ENCODE measurements at places on chromosomes 13 and 19. TPM values are rescaled to one million over a fixed set of nuclear protein-coding genes. Genes with fewer than 3 reads are reported as not detected.

- no peak overlapping the region for H3K4me3 ChIP-seq
- DNase-seq: no peak
- H3K36me3 ChIP-seq: no peaks in the 10 kb centered on the region
- no peak overlapping the region for H3K27ac ChIP-seq
Observed at GRCh38 chr13:74464670-74465069, 330.5 kb upstream of the KLF12 start.

DNA sequence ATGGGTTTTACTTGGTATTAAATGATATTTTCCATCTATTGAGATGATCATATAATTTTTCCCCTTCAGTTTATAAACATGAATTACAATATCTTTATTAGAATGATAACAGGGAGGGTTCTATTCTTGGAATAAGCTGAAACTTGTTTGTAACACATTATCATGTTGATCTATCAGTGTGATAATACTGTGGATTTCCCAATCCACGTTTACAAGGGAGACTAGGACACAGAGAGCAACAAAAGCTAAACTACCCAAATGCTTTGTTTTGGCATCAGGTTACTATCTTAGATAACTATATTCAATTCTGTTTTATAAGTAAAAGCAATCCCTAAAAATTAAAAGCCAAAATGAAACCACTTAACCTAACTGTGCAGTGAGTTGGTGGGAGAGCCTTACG is 92.5 kb downstream of the TUBGCP3 start:
- no peak for DNase-seq
- H3K27me3 ChIP-seq: no peaks in the 10 kb centered on the region
- no peak overlapping the region for H3K27ac ChIP-seq
- H3K4me1 ChIP-seq: no peaks in the 10 kb centered on the region
- H3K36me3 ChIP-seq: no peaks in the 10 kb centered on the region

- peak overlapping the region; percentile 84 for H3K4me3 ChIP-seq
- peak overlapping the region; percentile 99 for H3K27ac ChIP-seq
- no peaks in the 10 kb centered on the region for H3K4me1 ChIP-seq
- DNase-seq: peak; percentile 72
- no peaks in the 10 kb centered on the region for H3K36me3 ChIP-seq
Observed at GRCh38 chr13:31200637-31200971, 829 bp downstream of the B3GLCT start.

PVR gene
- 39.4 TPM for total RNA-seq

DNA sequence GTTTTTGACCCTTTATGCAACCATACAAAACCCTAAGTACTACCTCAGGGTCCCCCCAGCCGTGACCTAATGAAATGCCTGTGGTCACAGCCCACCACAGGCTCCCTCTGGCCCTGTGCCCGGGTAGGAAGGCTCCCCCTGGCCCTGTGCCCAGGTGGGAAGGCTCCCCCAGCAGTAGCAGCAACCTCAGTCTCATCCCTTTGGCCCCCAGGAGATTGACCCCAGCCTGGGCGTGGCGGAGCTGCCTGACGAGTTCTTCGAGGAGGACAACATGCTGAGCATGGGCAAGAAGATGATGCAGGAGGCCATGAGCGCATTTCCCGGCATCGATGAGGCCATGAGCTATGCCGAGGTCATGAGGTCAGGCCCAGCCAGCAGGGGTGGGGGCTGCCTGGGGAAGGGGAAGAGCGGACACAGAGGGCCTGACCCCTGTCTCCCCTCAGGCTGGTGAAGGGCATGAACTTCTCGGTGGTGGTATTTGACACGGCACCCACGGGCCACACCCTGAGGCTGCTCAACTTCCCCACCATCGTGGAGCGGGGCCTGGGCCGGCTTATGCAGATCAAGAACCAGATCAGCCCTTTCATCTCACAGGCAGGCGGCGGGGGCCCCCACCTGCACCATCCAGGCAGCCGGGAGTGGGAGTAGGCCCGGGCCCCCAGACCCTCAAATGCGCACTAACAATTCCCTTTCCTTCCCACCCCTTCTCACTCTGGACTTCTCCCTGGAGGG is 6.3 kb upstream of the BEST2 start:
- H3K4me1 ChIP-seq: no peaks in the 10 kb centered on the region
- H3K27ac ChIP-seq: no peak overlapping the region
- H3K27me3 ChIP-seq: peaks cover 16% of the 10 kb centered on the region
- H3K36me3 ChIP-seq: peaks cover 46% of the 10 kb centered on the region
- no peak overlapping the region for H3K4me3 ChIP-seq

DNA sequence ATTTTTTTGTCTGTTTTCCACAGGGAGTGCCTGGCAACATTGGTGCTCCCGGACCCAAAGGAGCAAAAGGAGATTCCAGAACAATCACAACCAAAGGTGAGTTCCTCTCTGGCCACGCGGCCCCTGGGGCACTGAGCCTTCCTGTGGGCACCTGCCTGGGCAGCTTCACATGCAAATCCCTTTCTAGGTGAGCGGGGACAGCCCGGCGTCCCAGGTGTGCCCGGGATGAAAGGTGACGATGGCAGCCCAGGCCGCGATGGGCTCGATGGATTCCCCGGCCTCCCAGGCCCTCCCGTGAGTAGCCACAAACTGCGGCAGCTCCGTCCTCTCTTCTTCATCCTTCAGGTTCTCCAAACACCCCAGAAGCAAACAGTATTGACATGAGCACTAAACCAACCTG is 99.4 kb downstream of the RAB20 start:
- H3K36me3 ChIP-seq: peaks cover 94% of the 10 kb centered on the region
- no peak overlapping the region for H3K4me3 ChIP-seq
- no peaks in the 10 kb centered on the region for H3K27me3 ChIP-seq
- H3K27ac ChIP-seq: no peak overlapping the region
- H3K4me1 ChIP-seq: no peaks in the 10 kb centered on the region
